NCI-H2081 treated with DMSO at 0.1 percent for 48 hours (cell line): ENCODE measurements at places on chromosomes 5 and 9.

- DNase-seq = no peak
These were observed 52.8 kb downstream of the HABP4 start for GRCh38 chr9:96502539-96503373.

DNA sequence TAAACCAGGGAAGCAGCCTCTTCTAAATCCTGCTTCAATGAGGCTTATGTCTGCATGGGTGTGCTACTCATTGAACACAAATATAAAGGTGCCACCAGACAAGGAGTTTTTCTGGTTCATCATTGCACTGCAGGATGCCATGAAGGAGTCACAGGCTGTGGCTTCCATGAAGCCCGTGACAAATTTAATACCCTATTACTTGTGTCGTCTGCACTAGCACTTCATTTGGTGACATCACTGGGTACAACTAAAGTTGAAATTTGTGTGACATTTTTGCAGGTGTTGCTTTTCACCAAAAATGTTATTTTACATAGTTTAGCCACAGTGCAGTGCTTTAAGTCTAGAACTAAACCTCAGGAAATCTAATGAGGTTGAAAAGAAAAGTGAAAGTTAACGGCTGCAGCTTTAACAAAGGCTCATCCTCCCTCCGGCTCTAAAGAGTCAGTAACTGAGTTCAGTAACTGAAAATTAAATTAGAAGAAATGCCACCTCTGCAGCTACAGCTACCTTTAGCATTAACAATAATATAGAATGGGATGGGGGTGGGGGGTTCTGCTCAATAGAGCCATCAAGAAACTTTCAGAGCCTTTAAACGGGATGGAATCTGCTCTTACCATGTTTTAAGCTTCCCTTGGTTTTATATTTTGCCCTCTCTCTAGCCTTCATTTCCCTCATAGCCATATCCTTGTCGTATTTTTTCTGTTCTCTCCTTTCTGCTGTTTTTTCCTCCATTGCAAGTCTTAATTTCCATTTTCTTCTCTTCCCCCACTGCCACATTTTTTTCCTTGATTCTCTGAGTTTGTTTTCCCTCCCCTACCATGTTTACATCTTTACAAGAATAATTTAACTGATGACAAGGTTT, 233.8 kb upstream of the TMEM161B start:
- no peak for DNase-seq

- DNase-seq = no peak
These were observed 16.1 kb downstream of the LURAP1L start for GRCh38 chr9:12790883-12791282.

DNA sequence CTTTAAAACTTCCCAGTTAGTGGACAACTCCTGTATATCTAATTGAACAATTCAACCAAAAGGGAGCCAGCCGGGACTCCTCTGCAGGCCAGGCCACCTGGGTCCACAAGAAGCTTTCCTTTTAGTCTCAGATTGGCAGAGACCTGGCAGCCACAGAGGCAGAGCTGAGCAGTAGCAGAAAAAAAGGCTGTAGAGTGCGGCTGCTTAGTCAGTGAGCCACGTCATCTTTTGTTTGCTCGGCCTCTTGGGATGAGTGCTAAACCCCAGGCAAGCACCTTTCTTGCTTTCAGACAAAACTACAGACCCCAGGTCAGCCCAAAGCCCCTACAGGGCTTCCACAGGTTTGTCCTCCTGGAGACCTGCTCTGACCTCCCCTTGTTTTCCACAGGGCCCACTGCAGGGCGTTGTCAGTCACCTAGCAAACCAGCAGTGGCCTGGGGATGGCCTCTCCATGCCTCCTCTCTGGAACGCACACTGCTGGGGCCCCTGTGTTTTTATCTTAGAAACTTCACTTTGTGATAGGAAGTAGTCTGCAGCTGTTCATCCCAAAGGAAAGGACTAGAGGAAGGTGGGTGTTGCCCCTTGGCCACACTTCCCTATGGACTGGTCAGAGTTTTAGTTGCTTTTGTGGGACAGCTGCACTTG, 49.9 kb downstream of the SHB start:
- no peak for DNase-seq

GRCh38 chr5:112434641-112435040, 15.6 kb upstream of the EPB41L4A start:
- no peak for DNase-seq

GRCh38 chr5:173944511-173944910, 44.5 kb upstream of the C5orf47 start:
- DNase-seq = no peak

DNA sequence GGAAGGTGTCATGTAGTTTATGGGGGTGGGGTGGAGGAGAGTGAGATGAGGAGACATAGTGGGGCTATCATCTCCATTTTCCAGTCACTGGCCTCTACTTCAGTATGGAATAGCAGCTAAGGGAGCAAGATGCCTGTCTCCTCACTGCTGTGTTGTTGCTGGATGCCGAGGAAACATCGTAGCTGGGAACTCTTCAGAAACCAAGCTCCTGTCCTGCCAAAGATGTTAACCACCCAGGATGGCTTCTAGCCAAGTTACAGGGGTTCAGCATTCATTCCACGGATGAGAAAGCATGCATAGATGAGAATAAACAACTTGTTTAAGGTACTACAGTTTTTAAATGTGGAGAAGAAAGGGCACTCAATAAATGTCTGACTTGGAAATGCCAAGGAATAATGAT, 226.5 kb downstream of the ASTN2 start:
- DNase-seq = no peak

DNA sequence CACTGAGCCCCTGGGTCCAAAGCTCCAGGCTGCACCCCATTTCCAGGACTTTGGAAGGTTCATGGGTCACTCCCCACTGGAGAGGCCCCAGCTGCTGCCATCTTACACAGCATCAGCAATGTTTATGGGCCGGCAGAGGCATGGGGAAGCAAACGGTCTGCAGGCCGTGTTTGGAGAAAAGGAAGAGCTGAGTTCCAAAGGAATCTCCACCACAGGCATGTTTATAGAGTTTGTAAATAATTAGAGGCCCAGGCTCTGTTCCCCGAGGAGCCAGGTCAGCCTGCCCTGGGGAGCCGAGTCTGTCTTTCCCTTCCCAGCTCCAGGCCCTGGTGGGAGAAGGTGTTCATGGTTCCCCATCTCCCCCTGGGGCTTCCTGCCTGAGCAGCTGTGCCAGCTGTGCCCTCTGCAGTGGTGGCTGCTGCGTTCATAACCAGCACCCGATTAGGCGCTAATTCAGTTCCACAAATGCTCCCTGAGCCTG, 64.8 kb downstream of the COL27A1 start:
- DNase-seq = no peak

DNA sequence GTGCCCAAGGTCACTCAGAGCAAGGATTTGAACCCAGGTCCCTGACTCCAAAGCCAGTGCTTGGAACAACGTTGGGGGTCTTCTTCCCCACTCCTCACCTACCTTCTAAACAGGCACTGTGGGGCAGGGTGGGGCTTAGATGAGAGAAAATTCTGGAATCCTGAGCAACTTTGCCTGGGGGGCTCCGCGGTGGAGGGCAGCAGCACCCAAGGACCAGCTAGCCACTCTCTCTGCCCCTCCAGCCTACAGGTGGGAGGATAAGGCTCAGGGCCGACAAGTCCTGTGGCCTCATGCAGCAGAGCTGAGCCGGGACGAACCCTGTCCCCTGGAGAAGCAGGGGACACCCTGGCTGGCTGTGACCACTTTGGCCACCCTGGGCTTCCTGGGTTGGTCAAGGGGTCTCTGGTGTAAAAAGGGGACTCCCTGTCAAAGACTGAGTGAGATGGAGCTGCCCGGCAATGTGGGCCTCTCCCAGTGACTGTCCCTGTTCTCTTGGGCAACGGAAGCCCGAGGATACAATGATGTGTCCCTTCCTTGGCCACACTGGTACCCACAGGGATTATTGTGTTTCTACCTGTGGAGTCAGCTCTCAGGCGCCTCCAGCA, 26.5 kb downstream of the CEL start:
- DNase-seq = no peak

GRCh38 chr5:113223831-113224604, 210.8 kb downstream of the TSSK1B start:
- DNase-seq = no peak

DNA sequence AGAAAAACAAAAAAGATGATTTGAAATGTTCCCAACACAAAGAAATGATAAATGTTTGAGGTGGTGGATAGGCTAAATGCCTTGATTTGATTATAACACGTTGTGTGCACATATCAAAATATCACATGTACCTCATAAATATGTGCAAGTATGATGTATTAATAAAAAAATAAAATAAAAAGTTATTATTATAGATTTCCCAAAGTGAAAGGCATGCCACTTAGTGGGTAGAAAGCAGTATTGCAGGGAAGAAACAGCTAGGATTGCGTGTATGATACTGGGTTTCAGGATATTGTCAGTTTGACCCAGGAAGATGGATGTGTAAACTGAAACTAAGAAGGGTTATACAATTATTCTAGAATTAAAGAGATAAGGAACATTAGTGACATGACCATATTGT, 3.6 kb upstream of the TMEM38B start:
- DNase-seq = no peak

GRCh38 chr9:76013809-76014208, 123.3 kb downstream of the PCSK5 start:
- DNase-seq = no peak

DNA sequence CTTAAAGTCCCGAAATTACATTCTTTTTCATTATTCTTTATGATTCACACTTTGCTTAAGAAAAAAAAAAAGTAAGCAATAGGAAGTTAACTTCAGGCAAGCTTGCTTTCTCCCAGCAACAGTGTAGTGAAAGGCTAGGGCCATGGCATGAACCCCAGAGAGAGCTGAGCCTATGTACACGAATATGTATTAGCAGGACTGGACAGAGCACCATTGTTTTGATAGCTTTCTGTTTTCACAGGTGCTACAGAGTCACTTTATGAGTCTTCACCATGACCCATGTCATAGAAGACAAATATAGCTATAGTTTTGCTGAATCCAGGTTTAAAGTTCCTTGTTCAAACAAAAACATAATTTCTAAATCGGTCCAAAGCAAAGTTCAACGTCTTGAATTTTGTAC, 199.2 kb downstream of the ADAMTSL1 start:
- DNase-seq = no peak

- peak; percentile 88 for DNase-seq
These were observed 666.4 kb upstream of the ZNF608 start for GRCh38 chr5:125412561-125413495.

- DNase-seq = no peak
These were observed 48.6 kb downstream of the DUSP1 start for GRCh38 chr5:172722327-172722815.

- DNase-seq = no peak
These were observed 10.0 kb downstream of the ALG2 start for GRCh38 chr9:99211746-99212145.

GRCh38 chr9:10268531-10269485, 344.0 kb downstream of the PTPRD start:
- DNase-seq = peak; percentile 55

- DNase-seq = no peak
These were observed 6.8 kb upstream of the LRRC14B start for GRCh38 chr5:184471-184870.

DNA sequence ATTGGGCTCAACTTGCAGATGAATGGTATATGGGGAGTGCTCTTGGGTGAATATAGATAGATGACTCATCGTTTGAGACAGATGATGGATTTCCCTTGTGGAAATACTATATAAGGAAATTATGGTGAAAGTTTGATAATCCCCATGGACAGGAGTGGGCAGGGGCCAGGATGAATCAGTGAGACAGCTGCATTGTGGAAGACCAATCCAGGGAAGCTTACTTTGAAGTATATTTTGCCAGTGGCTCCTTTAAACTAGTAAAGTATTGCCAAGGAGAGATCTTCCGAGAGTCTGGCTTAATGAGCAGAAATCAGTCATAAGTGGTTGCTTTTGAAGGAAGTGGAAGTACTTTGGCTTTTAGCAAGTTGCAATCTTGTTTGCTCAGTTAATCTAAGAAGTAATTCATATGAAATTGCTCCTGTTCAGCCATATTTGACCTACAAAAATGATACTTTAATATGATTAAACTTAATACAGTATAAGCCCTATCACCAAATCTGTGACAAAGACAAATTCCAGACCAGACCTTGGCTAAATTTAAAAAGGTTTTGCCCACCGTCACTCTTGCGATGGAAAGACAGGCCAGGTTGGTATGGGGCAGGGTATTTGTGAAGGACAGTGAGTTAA, 9.3 kb upstream of the TNC start:
- DNase-seq = no peak

GRCh38 chr5:123705741-123706140, 193.8 kb downstream of the CSNK1G3 start:
- no peak for DNase-seq
